ENCODE measurements at places on chromosomes 2 and 18.

DNA sequence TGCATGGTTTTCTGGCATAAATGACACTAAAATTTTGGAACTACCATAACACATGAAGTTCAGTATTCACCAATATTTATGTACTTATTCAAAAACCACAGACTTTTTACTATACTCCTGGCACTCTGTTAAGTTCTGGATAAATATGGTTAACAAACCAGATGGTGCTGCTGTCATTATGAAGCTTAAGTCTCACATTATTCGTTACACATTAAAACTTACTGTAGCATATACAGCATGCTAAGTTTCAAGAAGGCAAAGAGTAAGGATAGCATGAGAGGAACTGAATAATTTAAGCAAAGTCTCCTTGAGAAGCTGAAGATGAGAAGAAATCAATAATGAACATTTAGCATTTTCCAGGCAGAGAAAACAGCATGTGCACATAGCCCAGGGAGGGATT is 929.5 kb downstream of the NRXN1 start:
- no peak for DNase-seq

- no peak for DNase-seq
These were observed 33.4 kb downstream of the SFXN5 start for GRCh38 chr2:73037947-73038585.

GRCh38 chr2:128708106-128708816 is 389.6 kb upstream of the HS6ST1 start:
- DNase-seq, result no peak

DNA sequence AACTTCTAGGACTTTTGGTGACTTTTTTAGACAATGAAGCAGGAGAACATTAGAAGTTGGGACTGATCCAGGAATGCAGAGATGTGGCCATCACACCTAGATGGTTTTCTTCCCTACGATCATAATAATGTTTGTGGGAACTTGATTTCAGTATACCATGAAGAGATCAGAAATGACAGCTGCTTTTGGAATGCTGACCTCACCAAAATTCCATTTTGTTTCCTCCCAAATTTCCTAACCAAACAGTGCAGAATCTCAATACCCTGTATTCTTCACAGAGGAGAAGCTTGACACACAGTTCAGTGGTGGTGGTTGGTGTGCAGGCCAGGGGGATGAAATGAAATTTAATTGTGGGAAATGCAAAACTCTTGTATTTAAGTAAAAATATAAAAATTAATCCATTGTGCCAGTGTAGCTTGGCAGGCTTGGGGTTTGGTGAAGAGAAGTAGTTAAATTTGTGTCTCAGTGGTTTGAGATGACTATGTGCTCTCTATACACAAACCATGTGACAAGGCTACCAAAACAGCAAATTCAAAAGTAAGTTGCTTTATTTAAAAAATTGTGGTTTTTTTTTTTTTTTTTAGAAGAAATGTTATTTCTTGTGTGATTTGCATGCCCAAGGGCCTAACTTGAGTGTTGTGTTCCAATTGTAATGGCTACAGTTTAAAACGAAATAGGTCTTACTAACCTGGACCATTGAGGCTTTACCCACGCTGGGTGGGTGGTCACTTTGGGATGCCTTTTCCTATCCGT is 252.4 kb downstream of the LPIN1 start:
- DNase-seq, result no peak

DNA sequence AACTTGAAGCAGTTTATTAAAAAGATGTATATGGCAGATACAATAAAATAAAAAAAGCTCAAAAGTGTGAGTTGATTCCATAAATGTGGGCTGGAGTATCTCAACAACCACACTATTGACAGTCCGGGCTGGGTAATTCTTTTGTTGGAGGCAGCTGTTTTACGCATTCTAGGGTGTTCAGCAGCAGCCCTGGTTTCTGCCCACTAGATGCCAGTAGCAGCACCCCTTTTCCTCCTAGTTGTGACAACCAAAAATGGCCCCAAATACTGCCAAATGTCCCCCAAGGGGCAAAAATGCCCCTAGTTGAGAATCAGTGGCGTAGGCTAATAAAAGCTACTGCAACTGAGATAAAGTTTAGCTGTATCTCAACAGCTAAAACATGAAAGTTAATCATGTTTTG is 44.8 kb downstream of the CHMP3 start:
- DNase-seq, result peak; percentile 13

Measured in cerebellar nuclear complex (tissue), 1 donor.